Motor neuron (in vitro differentiated cells): ENCODE measurements at places on chromosomes 1 and 21. TPM values are rescaled to one million over a fixed set of nuclear protein-coding genes. Genes with fewer than 3 reads are reported as not detected.

The CNTN2 gene
- total RNA-seq: 53.0 and 61.9 TPM in 2 replicates

The GBP7 gene
- not detected in 2 replicates for total RNA-seq

The ORC1 gene
- total RNA-seq: 0.52 and 0.64 TPM in 2 replicates

The C1QA gene
- total RNA-seq: not detected in 2 replicates

The TMEM61 gene
- total RNA-seq: 0.98 TPM in 1 of 2 replicates, not detected in the other

The CELA2A gene
- total RNA-seq: not detected in 2 replicates

The HEYL gene
- total RNA-seq: 0.16 and 0.56 TPM in 2 replicates

The C1orf210 gene
- 0.49 TPM in 1 of 2 replicates, not detected in the other for total RNA-seq

The FMOD gene
- total RNA-seq: 16.1 and 16.4 TPM in 2 replicates

The PDPN gene
- 8.7 and 9.0 TPM in 2 replicates for total RNA-seq

The NR1I3 gene
- 4.0 and 5.9 TPM in 2 replicates for total RNA-seq

The LRRC38 gene
- 0.17 and 0.18 TPM in 2 replicates for total RNA-seq

The CADM3 gene
- total RNA-seq: 123 and 125 TPM in 2 replicates

The SH2D2A gene
- 0.71 and 1.3 TPM in 2 replicates for total RNA-seq
